ENCODE measurements at places on chromosomes 3 and 15.

DNA sequence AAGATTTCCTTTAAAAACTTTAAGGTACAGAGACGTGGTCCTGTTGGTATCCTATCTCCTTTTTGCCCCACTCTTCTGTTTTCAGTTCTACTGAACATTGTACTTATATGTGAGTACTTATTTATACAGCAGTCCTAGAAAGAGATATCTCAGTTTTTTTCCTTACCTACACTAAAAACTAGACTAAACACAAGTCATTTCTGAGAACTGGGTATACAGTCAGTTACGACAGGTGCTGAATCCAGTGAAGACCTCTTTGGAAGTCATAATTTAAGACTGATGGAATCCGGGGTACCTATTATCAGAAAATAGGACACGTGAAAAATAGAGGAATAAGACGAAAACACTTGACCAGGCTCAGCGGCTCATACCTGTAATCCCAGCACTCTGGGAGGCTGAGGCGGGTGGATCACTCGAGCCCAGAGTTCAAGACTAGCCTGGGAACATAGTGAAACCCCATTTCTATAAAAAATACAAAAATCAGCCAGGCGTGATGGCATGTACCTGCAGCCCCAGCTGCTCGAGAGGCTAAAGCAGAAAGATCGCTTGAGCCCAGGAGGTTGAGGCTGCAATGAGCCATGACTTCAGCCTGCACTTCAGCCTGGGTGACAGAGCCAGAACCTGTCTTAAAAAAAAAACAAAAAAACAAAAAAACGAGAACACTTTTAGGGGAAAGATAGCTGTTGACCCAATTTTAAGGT lies 76.3 kb downstream of the KLHL25 start:
- DNase-seq, result no peak

DNA sequence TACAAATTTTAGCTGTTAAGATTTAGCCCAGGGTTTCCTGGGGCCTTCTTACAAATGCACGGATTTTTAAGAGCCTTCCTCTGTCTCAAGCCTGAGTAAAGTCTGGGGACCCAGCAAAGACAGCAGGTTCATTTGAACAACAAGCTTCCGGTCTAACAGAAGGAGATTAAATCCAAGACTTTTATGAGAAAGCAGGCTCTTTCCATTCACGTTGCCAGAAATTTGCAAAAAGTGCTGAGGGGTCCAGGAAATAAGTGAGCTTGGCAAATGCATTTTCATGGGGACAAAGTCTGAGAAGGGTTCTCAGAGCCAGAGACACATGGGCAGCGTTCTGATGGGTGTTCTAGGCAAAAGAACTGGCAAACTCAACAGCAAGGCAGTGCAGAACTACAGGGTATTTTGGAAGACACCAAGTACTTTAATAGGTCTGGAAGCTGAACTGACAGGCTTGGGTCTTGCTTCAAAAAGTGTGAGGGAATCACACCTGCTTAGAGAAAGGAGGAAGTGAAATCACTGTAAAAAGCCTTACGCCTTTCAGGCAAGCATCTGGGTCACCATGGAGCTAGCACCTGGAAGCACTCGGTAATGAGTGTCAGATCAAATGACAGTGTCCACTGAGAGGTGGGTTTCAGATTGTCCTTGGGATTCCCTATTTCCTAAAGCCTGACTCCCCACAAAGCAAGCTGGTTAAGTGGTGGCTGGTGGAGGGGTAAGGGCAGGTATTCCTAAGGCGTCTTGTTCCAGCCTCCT lies 115.8 kb upstream of the ARHGEF3 start:
- no peak for DNase-seq

DNA sequence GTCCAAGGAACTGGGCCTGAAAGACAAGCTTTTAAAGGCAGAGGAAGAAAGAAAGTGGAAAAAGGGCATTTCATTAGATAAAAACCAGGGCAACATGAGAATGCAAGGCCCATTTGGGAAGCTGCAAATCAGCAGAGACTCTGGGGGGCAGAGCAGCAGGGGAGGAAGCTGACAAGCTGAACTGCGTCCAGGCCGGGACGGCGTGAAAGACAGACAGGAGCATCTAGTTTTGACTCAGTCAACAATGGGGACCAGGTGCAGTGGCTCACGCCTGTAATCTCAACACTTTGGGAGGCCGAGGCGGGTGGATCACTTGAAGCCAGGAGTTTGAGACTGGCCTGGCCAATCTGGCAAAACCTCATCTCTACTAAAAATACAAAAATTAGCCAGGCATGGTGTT lies 69.9 kb downstream of the CDC25A start:
- no peak for DNase-seq

- no peak for DNase-seq
These were observed 263.8 kb downstream of the LPP start for GRCh38 chr3:188417766-188418165.

GRCh38 chr15:40904552-40905201 lies 10.4 kb downstream of the VPS18 start:
- DNase-seq, result no peak

DNA sequence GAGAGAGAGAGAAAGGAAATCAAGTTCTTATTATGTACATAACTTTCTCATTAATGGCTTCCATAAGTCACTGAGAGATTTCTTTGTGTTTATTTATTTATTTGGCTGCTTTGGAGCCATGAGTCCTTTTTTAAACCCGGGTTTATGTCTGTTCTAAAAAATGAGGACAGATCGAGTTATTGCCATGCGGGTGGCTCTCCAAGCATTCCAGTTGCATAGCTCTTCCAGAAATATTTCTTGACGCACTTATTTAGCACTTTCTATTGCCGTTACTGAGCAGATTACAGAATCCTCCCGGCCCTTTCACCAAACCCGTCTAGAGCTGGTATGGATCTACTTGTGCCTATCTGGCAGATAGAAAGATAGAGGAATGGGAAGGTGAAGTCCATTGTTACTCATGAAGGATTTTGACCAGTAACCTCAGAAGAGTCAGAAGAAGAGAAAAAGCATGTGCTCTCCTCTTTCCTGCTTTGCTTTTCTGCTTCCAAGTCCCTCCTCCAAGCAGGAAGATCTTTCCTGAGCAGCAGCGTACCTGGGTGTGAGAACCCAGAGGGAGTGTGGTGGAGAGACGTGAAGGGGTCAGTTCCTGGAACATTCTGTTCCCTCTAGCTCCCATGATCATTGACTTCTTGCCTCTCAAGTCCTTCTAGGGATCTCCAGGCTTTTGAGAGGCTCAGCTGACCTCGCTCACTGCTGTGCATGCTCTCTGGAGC lies 112.8 kb downstream of the LPP start:
- no peak for DNase-seq

- no peak for DNase-seq
These were observed 6.3 kb upstream of the EIF3J start for GRCh38 chr15:44530653-44531052.

DNA sequence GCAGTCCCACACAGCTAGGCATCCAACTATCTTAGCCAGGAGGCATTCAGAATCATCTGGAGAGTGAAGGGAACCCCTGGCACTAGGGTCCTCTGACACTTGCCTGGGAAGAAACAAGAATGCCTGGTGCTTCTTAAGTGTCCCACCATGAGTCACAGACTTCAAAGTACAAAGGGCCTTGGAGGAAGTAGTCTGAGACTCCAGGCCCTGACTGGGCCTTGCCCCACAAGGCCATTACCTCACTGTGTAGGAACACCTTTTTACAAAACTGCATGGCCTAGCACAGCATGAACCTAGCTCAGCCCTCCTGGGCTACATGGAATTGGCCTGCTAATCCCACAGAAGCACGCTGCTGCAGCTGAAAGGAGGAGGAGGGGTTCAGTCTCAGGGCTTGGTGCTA lies 104.5 kb upstream of the SLCO2A1 start:
- DNase-seq, result no peak

GRCh38 chr3:71857956-71858355 lies 73.0 kb upstream of the PROK2 start:
- DNase-seq, result no peak

Data from stimulated activated CD8-positive, alpha-beta memory T cell treated with anti-CD3 and anti-CD28 coated beads, Interleukin-4, amount 100 ng/mL, for 4 hours (primary cell).